ENCODE measurements at places on chromosomes 12 and 14. TPM values are rescaled to one million over a fixed set of nuclear protein-coding genes. Genes with fewer than 3 reads are reported as not detected.

- DNase-seq = peak; percentile 75
These were observed 536.8 kb upstream of the ATP2B1 start for GRCh38 chr12:90245391-90245790.

DNA sequence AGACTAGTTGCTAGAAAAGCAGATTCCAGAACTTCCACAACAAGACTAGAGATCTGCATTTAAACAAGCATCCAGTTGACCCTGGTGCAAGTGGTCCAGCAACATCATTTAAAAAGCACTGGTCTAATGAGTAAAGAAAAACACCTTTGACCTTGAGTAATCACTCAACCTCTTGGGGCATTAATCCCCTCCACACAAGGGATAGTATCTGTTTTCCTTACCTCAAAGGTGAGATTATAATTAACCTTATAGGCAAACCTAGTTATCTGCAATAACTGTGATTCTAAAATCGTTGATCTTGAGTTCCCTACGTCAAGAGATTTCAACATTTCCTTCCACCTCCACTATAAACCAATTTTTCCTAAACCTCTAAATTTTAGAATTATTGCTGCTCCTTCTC lies 1.1 kb downstream of the KDM5A start:
- DNase-seq = no peak

- DNase-seq = peak; percentile 36
These were observed 42.8 kb downstream of the KDM2B start for GRCh38 chr12:121537814-121538698.

- DNase-seq = peak; percentile 38
These were observed 25.0 kb downstream of the NTF3 start for GRCh38 chr12:5456906-5457305.

DNA sequence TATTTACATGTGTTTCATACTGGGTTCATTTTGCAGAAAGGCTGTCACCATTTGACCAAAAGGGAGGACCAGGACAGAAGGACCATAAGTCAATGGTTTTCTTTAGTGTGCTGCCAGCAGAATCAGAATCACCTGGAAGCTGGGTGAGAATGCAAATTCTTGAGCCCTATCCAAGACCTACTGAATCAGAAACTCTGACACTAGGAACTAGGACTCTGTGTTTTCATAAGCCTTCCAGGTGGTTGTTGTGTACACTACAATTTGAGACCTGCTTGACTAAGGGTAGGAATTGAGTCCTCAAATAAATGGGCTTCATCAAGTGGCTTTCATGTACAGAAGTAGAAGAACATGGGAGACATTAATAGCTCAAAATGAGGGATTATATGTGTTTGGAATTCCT lies 32.2 kb downstream of the PDE6H start:
- DNase-seq = no peak

DNA sequence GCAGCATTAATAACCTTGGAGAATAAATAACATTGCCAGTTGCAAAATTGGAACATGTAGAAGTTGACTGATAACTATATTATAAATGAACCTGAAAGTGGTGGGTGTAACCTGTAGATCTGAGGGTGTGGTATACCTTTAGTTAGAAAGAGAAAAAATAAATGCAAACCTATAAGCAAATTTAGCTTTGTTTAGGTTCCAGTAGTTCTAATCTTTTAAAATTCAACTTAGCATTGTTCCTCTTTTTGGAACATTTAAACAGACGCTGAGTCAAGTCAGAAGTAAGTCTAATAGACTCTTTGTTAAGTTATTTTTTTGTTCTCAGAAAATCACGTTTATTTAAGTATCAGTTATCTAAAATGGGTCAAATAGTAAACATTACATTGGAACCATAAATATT lies 120.0 kb downstream of the DNAI7 start:
- no peak for DNase-seq

DNA sequence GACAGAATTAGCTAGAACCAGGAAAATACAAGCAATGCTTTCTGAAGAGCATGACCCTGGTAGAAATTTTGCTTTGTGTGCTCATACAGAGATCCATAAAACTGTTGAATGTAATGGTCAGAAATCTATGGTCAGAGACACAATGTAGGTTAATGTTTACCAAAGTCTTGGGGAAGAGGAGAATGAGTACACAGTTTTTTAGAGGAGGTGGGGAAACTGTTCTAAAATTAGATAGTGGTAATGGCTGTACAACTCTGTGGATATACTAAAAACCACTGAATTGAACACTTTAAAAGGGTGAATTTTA lies 109.5 kb upstream of the ARHGAP5 start:
- no peak for DNase-seq

- DNase-seq = no peak
These were observed 218.1 kb downstream of the RMST start for GRCh38 chr12:97680751-97681150.

DNA sequence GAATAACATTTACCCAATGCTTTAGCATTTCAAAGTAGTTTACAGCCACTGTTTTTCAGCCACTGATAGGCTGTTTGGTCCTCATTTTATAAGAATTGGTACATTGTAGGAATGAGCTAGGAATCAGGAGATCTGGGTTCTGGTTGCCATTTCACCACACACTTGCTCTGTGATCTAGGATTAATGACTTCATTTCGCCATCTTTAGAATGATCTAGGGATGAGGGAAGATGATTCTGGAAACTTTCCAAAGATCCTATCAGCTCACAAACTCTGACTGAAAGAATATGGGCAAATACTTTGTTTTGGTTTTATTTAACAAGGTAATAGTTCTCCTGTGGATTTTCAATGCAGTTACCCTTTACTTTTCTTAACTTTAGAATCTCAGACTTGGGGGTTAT lies 155.0 kb downstream of the GCH1 start:
- no peak for DNase-seq

- DNase-seq = no peak
These were observed 456.9 kb upstream of the TMEM132C start for GRCh38 chr12:127810041-127810440.

DNA sequence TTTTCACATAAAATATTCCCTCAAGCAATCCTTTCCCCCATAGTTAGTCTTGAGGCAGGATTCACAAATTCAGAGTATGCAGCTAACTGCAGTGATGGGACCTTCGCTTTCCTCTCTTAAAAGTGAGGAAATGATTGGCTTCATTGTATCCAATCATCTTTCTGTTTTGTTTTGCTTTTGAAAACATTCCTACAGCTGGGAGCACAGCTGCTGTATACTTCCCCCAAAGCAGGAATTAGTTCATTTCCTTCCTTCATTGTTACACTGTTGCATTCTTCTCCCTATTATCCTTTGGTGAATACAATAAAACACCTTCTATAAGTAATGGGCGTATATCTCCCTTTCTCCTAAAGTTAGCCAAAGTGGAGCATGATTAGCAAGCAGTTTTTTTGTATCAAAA lies 9.4 kb upstream of the GAS2L3 start:
- peak; percentile 58 for DNase-seq

DNA sequence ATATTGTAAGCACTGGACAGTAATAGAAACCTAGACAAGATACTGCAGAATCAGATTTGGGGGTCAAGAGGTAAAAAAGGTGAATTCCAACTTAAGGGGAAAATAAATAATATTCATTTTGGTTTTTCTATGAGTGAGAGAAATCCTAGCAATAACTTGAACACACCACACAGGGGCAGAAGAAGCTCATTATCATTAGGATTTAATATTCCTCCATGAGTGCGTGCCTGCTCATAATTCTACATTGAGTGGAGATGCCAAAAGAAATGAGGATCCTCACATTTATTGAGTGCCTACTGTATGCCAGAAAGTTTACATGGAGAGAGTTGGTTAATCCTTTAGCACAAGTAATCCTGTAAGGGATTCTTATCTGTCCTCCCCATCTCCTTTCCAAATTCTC lies 40.5 kb upstream of the C14orf132 start:
- peak; percentile 17 for DNase-seq

GRCh38 chr12:11685316-11685715 lies 35.8 kb downstream of the ETV6 start:
- no peak for DNase-seq

DNA sequence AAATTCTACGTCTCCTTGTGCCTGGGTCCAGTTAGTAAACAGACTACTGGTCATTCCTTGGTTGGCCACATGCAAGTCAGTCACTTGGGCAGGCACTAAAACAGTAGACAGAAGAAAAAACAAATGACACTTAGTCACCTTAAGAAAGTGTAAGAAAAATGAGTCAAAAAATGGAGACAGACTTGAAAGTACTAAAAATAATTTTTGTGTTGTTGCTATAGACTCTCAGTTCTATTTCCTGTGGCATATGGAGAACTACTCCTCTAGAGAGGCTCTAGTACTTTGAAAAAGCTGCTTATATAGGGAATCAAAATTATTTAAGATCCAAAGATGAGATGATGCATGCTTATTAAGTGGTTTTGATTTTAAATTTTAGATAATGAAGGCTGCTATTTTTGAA lies 56.0 kb downstream of the PTPRB start:
- DNase-seq = no peak

DNA sequence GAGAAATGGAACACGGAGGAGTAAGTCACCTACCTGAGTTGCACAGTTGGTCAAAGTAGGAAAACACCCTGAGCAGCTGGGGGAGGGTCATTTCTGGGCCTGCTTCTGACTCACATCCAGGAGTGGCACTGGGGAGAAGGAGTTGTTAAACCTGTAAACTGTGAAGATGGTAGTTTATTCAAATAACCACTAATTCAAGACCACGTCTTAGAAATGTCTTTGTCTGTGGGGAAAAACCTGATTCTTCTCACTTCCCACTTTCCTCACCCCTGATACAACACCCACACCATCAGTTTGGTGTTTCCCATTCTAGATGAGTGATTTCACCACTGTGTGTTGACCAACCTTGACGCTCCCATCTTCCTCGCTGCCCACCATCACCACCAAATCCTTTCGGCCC lies 207.1 kb downstream of the ANO4 start:
- DNase-seq = no peak

DNA sequence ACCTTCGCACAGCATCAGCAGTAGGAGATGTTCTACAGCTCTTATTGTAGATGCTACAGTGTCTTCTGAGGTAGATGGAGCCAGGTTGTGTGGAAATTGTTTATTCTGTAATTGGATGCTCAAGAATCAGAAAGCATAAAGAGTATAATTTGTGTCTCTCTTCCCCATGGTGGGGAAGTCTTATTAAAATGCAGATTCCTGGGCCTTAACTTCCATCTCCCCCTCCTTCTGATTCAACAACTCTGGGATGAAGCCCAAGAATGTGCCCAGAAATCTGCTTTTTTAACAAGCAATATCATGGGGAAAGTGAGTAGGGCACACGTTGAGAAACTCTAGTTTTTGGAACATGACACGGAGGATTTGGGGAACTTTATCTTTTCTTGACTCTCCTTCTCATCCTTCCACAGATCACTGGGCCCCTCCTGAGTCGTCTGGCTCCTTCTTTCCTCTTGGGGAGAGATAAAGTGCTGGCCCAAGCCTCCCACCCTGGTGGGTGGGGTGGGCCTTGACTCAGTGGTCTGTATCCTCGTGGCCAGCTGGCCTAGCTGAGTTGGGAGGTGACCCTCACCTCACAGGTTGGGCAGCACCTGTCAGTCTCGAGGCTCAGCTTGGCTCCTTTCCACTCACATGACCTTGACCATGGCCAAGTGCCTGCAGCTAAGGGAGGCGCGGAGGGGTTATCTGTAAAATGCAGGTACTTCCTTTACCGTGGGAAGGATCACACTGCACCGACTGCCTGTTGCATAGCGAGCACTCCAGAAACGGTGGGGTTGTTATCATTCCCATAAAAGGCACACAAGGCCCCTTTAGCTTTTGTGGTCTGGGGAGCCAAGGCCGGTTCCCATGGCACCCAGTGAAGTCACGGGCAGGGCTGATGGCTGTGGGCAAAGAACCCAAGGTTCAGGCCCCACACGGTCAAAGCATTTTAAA lies 141.9 kb downstream of the CHST11 start:
- DNase-seq = no peak

- no peak for DNase-seq
These were observed 72.3 kb downstream of the SRGAP1 start for GRCh38 chr12:63916561-63917476.

GRCh38 chr14:95683793-95684192 lies 2.4 kb upstream of the TCL1B start:
- no peak for DNase-seq

GRCh38 chr14:89418976-89419375 lies 1.9 kb upstream of the FOXN3 start:
- DNase-seq = no peak

DNA sequence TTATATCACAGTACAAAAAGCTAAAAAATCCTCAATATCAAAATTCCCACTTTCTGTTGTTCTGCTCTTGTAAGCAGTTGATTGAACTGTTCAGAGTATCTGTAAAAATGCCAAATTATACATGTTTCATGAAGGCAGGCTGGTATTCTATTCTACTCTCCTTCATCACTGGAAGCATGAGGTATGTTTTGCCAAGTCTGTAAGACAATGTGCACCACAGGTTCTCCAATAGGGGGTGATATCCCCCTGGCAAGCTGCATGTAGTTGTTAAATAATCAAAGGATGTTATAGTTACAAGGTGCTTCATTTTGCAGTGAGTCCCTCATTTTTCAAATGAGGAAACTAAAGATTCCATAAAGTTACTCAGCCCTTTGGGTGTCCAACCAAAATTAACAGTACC lies 15.1 kb upstream of the NEK9 start:
- DNase-seq = no peak

DNA sequence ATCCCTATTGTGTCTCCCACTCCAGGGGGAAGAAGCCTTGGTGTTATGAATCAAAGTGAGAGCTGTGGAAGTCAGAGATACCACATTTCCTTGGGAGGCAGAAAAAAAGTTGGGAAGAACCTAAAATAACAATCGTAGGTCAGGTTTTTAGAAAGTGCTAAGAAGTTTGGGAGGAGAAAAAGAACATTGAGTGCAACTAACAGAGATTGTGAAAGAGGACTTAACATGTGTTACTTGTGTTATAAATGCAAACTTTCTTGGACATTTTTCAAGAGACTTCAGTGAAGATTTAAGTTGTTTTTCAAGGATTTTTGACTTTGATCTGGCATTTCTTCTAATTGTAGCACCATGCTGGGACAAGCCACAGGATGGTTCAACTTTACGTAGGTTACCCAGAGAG lies 7.8 kb upstream of the ERP27 start:
- DNase-seq = no peak

- DNase-seq = peak; percentile 85
These were observed 21.4 kb downstream of the WNT5B start for GRCh38 chr12:1650260-1650977.

- no peak for DNase-seq
These were observed 8.7 kb downstream of the ZCCHC8 start for GRCh38 chr12:122491991-122492390.

KRT5 gene
- polyA plus RNA-seq = 48.5 TPM

DNAH10 gene
- 2.4 TPM for polyA plus RNA-seq

POP5 gene
- 36.6 TPM for polyA plus RNA-seq

TMEM106C gene
- 29.3 TPM for polyA plus RNA-seq

PTPRR gene
- 0.17 TPM for polyA plus RNA-seq

BDKRB1 gene
- 0.61 TPM for polyA plus RNA-seq

Data from lung (tissue), 17 donors.